Body of pancreas (tissue), 4 donors: ENCODE measurements at places on chromosomes 12 and 14.

DNA sequence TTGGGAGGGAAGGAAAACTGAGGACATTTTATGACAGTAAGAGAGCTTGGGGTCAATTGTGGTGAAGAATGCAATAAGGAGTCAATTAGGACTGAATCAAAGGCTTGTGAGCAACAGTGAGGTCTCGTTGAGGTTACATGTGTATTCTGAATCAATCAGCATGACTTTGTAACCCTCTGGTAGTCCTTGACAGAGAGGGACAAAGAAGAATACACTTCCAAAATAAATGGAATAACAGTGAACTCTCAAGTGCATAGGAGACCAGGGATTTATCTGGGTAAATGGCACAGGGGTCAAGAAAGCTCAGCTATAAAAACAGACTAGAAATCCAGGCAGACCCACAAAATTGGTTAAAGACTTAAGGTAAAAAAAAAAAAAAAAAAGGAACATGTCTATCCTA lies 85.1 kb upstream of the NAV3 start:
- no peaks in the 10 kb centered on the region for H3K4me1 ChIP-seq
- H3K27ac ChIP-seq: no peak overlapping the region
- H3K36me3 ChIP-seq: no peaks in the 10 kb centered on the region
- DNase-seq: no peak
- H3K27me3 ChIP-seq: no peaks in the 10 kb centered on the region

DNA sequence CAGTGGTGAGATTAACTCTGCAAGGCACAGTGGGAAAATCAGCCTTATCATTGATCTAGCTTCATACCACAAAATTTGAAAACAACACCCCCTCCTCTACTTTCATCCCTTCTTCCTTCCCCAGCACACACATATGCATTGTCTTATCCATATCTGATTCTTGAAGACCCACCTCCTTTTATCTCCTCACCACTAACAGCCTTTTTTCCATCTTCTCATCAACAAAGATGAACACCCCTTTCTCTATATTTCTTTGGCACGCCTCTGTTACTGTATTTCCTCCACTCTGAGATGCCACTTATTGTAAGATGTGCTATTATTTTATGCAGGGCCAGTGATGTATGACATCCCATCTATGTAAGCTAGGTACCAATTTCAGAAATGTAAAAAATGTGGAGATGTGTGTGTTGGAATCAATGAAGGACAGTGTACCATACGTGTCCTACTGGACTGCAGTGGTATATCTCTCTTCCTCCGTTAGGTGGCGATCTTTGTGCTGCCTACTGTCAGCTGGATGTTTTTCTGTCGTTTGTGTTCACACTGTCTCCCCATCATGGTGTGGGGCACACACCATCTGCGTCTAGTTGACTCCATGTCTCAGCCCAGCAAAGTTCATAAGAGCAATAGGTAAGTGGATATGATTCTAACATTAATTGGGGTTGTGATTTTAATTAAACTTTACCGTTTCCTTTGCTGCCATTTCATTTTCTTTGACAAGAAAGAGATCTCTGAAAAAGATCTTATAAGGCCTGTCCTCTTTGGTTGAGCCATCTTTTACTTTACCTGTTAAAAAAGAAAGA lies 24.0 kb downstream of the CCDC38 start:
- H3K4me3 ChIP-seq: no peak overlapping the region
- H3K4me1 ChIP-seq: no peaks in the 10 kb centered on the region
- no peaks in the 10 kb centered on the region for H3K36me3 ChIP-seq

DNA sequence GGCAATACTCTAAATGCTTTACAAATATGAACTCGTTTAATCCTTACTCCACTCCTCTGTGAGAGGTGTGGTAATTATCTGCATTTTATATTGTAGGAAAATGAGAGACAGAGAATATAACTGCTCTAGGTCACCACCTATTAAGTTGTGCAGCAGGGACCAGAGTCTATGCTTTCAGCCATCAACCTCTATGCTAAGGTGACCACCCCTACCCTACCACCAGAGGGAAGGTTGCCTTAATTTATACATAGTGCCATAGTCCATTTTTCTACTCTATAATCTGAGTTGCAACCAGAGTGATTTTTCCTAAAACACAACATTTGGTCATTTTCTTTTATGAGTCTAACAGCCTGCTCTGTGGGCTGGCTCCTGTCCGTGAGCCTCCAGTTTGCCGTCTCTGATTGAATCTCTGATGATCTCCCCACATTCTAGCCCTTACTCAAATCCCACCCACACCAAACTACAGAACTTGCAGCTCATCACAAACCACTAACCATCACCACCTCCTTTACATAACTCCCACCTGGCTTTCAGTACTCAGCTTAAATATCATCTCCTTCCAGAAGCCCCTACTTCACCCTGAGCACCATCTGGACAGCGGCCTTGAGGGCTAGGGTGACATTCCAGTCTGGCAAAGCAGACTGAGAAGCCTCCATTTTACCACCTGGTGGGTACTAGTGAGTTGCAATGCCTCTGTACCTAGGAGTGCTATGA lies 126.6 kb downstream of the PPM1H start:
- no peaks in the 10 kb centered on the region for H3K36me3 ChIP-seq
- peaks cover 5% of the 10 kb centered on the region for H3K4me1 ChIP-seq
- H3K27ac ChIP-seq: no peak overlapping the region
- no peak for DNase-seq
- no peaks in the 10 kb centered on the region for H3K27me3 ChIP-seq
- H3K4me3 ChIP-seq: no peak overlapping the region

GRCh38 chr12:106629797-106630659 lies 47.2 kb downstream of the RFX4 start:
- H3K36me3 ChIP-seq: no peaks in the 10 kb centered on the region
- no peak overlapping the region for H3K4me3 ChIP-seq
- no peak for DNase-seq

GRCh38 chr12:38886064-38886463 lies 19.3 kb downstream of the CPNE8 start:
- H3K36me3 ChIP-seq: no peaks in the 10 kb centered on the region
- H3K4me3 ChIP-seq: no peak overlapping the region
- DNase-seq: peak; percentile 47
- no peak overlapping the region for H3K27ac ChIP-seq
- no peaks in the 10 kb centered on the region for H3K4me1 ChIP-seq
